ENCODE measurements at places on chromosomes 16 and 17. TPM values are rescaled to one million over a fixed set of nuclear protein-coding genes. Genes with fewer than 3 reads are reported as not detected.

GNAO1 gene
- total RNA-seq = 0.08 TPM

TBC1D26 gene
- total RNA-seq = 0.24 TPM

TSPAN10 gene
- total RNA-seq = 0.64 TPM

SMPD3 gene
- not detected for total RNA-seq

TBC1D3I gene
- 0.39 TPM for total RNA-seq

NGFR gene
- total RNA-seq = 0.26 TPM

FOXO3B gene
- 14.9 TPM for total RNA-seq

NPIPB13 gene
- 0.13 TPM for total RNA-seq

Measured in epithelial cell of alveolus of lung (primary cell).